Effector memory CD8-positive, alpha-beta T cell (primary cell): ENCODE measurements at places on chromosomes 6 and 20.

DNA sequence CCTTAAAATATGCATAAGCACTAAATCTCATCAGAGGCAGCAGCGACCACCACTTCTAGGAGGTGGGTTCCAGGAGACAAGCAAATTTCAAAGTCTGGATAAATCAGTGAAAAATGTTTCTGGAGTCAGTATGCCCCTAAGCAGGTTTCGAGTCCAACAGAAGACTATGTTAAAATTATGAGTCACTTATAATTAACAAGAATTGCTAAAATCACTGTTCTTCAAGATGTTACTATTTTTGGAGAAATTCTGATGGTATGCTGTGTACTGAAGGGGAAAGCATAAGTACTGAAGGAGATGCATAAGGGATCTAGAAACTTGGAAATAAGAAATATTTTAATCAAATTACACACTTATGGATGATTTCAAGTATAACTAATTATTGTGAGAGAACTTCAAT is 58.0 kb downstream of the DTNBP1 start:
- no peak for DNase-seq

DNA sequence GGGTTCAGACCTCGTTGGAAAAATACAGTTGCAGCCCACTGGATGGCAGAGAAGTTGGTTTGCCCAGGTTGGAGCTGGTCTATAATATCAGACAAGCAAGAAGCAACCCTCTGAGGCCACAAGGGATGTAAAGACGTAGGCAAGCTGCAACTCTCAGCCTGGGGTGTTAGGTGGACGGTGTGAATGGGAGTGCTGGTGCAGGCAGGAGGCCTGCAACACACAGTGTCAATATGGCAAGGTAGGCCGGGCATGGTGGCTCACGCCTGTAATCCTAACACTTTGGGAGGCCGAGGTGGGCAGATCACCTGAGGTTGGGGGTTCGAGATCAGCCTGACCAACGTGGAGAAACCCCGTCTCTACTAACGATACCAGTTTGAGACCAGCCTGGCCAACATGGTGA is 10.5 kb downstream of the VPS16 start:
- no peak for DNase-seq

DNA sequence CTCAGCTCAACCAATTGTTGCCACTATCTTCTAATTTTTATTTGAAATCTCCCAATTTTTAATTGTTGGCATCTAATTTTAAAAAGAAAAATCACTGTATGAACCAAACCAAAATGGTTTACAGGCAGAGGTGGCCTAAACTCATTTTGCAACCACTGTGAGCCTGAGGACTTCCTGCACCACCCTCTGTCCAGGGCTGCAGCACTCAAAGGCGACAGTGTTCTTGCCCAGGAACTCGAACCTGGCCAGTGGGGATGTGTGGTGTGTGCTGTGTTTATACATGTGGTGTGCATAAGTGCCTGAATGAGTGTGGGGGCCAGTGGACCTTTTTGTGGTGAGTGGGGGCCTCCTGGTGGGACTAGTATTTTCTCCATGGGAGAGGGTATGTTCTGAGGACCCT is 24.4 kb upstream of the SLC22A7 start:
- no peak for DNase-seq

DNA sequence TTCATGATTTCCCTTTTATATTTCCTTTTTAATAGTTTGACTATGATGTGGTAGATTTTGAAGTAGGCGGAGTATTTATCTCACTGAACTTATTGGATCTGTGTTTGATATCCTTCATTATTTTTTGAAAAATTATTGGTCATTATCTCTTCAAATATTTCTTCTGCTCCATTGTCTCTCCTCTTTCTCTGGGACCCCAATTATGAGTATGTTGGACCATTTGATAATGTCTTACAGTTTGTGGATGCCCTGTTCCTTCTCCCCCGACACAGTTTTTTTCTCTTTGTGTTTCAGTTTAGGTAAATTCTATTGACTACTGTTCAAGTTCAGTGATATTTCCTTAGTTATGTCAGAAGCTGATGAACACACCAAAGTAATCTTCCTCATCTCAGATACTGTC is 49.4 kb upstream of the COL10A1 start:
- no peak for DNase-seq

DNA sequence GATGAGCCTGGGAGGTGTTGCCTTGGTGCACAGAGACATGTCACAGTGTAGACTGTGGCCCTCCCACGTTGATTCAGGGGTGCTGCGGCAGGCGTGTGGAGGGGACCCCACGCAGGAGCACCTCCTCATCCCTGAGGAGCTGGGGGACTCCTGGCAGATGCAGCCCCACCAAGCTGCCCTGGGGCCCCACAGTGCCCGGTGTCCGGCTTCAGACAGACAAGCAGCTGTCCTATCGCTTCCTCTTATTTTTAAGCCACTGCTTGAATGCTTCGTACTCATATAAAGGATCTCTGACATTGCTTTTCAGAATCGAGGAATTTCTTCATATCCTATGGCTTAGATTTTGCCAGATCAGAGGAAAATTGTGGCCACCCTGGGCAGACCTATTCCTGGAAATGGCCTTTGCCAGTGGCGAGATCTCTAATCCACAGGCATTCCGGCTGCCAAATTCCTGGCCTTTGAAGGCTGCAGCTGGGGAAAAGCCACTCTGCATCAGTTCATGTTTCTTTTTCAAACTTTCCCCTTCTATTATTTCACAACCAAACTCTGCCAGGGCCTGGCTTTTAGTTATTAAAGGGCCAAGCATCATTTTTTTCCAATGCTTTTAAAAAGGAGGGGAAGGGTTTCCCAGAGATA is 337.0 kb downstream of the THBS2 start:
- DNase-seq, result no peak

DNA sequence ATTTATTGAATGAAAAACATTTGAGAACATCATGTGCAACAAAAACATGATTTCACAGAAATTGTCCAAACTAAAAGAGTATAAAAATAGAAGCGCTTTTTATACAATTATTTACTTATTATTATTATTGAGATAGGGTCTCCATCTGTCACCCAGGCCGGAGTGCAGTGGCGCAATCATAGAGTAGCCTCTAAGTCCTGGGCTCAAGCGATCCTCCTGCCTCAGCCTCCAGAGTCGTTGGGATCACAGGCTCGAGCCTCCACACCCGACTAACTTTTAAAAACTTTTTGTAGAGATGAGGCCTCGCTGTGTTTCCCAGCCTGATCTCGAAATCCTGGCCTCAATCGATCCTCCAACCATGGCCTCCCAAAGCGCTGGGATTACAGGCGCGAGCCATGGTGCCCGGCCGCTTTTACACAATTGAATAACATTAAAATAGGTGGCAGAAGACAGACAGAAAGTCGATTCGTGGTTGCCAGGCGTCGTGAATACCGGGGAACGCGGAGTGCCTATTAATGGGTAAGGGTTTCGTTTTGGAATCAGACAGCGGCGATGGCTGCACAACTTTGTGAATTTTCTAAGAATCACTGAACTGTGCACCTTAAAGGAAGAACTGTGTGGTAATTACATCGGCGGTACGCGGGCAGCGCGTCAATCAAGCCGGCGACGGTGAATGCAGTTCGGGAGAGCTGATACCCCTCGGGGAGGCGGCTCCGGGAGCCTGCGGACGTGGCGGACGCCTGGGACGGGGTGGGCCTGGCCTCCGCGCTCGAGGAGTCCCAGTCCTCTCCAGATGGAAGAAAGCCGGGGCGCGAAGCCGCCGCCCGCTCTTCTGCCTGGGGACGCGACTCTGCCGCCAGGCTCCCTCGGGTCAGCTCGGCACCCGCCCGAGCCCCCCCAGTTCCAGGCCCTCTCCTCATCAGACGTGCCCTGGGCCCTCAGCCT is 807 bp downstream of the TBC1D20 start:
- DNase-seq, result peak; percentile 42

DNA sequence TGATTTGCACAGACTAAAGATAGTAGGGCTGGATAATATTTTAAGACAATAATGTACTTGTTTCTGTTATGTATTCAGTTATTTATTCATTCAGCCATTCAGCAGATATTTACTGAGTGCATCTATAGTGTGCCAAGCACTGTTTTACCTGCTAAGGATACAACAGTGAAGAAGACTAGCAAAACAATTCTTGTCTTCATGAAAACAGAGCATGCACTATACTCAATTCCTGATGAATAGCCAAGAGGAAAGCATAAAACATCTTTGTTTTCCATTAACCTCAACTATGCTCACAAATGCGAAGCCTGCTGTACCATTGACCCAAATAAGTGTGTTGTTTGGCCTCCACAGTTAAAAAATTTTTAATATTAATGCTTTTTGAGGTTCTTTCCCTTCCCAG is 436.7 kb downstream of the BCKDHB start:
- DNase-seq, result no peak

DNA sequence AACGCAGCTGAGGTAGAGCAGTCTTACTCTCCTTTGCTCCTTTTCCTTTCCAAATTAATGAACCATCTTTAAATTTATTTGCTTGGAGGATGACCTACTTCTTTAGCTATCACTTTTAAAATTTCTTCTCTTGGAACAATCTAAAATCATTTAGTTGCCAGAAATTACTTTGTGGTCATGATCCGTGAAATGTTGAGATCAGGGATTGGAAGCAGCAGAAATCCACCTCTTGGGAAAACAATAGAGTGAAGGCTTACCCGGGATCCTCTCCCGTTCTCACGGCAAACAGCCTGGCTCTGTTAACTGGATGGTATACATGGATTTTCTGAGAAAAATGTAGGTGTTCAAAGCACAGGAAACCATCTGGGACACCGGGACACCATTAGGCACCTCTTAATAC is 7.7 kb downstream of the AKAP12 start:
- no peak for DNase-seq

GRCh38 chr20:31781945-31782344 is 37.2 kb upstream of the MYLK2 start:
- DNase-seq, result no peak

- DNase-seq, result no peak
Measured at GRCh38 chr6:145603424-145603833, 131.9 kb downstream of the EPM2A start.

- no peak for DNase-seq
Measured at GRCh38 chr6:69138148-69138547, 503.1 kb downstream of the ADGRB3 start.

GRCh38 chr6:80638213-80639055 is 532.0 kb downstream of the BCKDHB start:
- no peak for DNase-seq

- no peak for DNase-seq
Measured at GRCh38 chr6:44257753-44258324, 511 bp upstream of the SLC35B2 start.

- no peak for DNase-seq
Measured at GRCh38 chr6:25709761-25710160, 44.8 kb upstream of the SLC17A4 start.

- no peak for DNase-seq
Measured at GRCh38 chr6:79170959-79171358, 63.5 kb downstream of the HMGN3 start.

DNA sequence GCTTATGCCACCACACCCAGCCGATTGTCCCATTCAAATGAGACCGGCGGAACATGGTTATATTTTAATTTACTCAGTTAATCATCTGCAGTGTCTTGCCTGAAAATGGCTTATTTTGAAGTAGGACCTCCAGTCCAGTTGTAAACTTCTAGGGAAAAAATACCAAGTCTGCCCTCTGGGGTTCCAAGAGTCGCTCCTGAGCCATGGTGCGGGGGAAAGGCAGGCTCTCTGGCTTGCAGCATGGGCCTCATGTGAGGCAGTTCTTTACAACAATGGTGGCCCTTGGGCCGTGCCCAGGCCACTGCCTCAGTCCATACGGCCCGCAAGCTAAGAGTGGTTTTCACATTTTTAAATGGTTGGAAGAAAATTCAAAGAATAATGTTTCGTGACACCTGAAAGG is 62.7 kb upstream of the XRN2 start:
- no peak for DNase-seq

- no peak for DNase-seq
Measured at GRCh38 chr6:1764397-1764987, 154.8 kb downstream of the FOXC1 start.

- DNase-seq, result no peak
Measured at GRCh38 chr6:50922579-50923525, 104.2 kb downstream of the TFAP2B start.

GRCh38 chr6:32969685-32970412 is 1.5 kb downstream of the BRD2 start:
- peak; percentile 48 for DNase-seq

- DNase-seq, result no peak
Measured at GRCh38 chr20:32206760-32207625, 550 bp downstream of the PLAGL2 start.

DNA sequence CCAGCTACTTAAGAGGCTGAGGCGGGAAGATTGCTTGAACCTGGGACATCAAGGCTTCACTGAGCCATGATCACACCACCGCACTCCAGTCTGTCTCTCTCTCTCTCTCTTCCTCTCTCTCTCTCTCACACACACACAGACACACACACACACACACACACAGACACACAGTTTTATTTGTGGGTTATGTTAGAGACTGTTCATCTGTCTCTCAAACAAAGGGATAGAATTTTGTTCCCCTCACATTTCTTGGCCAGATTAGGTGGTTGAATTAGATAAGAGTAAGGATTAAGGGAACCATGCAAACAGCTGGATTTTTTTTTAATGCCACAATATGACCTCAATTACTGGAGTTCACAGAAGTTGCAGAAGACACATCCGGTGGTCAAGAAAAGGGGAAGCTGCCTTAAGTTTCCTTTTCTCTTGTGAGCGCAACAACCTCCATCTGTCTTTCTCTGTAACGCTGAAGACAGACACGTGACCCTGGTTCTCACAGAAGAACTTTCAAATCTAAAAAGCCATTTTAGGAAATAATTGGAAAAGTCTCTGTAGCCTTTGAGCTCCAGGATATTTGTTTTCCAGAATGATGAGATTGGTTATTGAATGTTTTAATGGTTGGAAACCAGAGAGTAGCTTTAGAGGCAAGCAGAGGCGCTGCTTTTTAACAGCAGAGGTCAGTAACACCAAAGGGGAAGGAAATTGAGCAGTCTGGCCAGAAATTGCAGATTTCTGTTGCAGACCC is 32.9 kb upstream of the LGSN start:
- no peak for DNase-seq

- DNase-seq, result no peak
Measured at GRCh38 chr20:37298190-37298939, 8.9 kb downstream of the MANBAL start.

DNA sequence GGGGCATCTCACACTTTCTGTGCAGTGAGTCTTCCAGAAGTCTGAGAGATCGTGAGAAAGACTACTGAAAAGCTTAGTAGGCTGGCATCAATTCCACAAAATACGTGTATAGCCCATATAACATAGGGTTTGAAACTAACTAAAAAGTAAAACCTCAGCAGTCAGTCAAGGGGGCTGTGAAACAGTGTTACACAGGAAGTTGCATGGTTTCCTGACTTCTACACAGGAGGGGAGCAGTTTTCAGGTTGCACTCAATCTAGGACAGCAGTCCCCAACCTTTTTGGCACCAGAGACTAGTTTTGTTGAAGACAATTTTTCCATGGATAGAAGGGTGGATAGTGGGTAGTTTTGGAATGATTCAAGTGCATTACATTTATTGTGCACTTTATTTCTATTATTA is 4.7 kb upstream of the LY86 start:
- DNase-seq, result no peak

DNA sequence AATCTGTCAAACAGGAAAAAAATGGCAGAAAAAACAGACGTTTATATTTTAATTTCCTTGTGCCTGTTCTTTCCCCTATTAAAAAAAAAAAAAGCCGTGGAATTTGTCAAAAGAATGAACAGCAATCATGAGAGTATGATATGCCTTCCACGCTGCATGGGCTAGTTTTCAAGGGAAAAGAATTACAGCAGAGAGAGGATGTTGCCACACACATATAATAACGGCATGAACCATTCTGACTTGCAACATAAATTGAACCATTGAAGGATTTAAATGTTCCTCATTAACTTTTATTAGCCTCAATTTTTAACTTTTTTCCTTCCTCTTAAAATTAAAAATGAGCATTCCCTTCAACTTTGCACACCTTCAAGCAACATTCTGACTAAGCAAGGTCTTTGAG is 301.8 kb downstream of the FOXC1 start:
- no peak for DNase-seq
